ENCODE measurements at places on chromosomes 2 and 18.

DNA sequence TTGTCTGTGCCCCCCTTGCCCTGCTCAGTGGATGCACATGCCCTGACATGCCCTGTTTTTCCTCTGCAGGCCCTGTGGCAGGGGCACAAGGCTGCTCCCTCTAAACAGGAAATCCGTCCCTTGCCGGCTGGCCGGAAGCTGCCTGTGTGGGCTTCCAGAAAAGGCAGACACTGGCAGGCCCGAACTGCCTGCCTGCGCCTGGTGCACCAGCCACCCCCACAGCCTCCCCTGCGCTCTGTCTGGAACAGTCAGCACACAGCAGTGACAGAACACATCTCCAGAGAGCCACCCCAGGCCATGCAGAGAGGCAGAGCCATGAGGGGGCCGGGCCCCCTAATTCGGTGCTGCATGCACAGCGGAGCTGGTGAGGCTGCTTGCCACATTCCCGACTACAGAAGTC is 33.5 kb downstream of the LOXHD1 start:
- no peak for DNase-seq

DNA sequence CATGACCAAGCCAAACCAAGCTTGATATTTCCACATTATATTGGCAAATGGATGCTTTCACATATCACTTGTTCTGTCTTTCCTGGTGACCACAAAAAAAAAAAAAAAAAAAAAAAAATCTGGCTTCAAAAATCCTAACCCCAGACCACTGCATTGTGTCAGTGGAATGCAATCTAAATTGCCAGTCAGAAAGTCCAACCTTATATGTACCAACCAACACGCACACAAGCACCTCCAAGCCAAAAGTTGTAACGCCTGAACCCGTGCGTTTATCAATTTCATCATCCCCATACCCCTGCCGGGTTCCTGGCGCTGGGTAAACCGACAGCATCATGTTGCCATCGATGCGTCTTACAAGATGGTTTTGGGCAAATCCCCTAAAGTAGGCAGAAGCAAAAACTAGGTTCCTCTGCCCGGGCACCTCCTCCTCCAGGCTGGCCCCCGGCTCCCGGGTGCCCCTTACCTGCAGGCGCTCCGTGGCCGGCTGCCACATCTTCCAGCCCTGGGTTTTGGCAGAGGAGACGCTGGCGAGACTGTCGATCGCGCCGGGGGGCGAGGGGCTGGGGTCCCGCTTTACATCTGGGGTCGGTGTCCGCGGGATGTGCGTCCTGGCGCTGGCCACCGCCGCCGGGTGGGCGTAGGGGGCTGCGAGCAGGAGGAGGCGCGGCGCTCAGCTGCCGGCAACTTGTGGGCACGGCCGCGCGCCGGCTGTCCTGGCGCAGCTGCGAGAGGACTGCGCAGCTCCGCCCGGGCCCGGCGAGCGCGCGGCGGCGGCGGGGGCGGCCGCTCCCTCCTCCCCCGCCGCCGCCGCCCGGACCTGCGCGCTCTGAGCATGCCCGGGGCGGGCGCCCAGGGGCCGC is at the start of gene PID1:
PID1 (minus strand) TSS at position 737 of the 860 bp plus-strand sequence; CDS start at position 493, 244 bp downstream.
- no peak for DNase-seq

DNA sequence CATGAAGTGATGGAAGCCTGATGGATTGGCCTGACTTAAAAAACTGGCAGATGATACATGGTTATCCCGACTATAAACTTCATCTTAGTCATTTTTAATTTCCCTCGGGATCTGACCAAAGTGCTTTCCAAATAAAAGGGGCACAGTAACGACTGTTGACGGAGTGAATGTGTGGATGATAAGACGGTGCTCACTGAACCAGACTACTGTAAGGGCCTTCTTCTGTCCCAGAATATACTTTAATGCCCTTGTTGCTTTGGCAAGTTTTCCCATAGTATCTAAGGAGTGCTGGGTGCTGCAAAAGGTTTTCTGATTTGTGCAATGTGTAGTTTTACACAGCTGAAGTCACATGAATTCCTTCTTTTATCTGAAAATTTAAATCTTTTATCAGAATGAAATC is 373.5 kb downstream of the DSEL start:
- DNase-seq, result no peak

DNA sequence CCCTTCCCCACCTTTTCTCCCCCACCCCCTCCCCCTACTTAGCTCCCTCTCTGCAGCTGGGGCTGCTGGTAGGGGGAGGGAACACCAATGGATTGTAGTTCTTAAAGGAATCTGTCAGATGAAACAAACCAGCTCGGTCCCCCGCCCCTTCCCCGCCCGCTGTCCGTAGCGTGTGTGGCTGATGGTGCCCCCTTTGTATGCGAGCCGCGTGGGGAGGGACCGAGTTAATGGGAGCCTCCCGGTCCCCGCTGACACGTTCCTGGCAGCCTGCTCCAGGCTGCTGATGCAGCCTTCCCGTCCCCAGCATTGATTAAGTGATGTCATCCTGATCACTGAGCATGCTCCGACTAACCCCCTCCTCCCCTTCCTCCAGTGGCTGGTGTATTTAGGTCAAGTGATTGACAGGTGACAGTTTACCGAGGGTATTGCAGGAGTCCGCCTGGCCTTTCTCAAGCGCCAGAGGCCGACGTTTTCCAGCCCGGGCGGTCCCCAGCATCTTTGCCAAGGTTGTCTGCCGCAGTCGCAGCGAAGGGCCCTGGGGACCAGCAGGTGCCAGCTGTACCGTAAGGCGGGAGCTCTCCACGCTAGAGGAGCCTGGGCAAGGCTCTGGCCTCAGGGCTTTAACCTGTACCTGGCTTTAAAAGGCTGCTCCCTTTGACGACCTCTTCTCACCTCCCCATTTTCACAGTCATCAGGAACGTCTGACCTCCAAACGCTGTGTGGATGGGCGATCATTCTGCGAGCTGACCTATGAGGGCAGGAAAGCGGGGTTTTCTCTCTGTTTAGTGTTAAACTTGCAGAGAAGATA is 1.8 kb downstream of the KIF5C start:
- no peak for DNase-seq

- no peak for DNase-seq
Observed at GRCh38 chr2:75475976-75476375, 84.8 kb downstream of the EVA1A start.

DNA sequence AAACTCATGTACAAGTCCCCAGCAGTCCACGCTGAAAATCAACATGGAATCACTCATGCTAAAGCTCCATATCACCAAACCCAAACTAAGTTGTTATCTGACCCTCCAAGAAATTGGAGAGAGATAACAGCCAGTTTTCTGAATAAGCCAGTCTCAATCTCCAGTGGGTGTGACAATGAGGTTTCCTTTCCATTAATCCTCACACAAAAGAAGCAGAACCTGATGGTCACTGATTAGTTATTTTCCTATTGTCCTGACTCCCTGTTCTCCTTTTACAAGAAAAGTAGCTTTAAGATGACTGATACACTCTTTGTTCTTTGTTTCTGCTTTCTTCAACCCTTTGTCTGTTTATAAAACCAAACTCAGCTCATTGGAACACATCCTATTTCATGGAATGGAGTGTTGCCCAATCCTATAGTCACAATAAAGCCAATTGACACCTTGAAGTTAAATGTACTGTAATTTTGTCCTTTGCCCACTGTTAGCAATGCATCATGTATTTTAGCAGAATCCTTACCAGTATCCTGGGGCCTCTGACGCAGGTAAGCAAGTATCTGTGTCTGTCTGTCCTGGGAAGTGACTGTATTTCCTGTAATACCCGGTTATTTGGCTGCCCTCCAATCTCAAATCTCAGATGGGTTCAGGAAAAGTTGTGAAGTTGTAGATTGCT is 30.6 kb upstream of the SH3RF3 start:
- no peak for DNase-seq

GRCh38 chr2:181275643-181276070 is 181.5 kb upstream of the ITGA4 start:
- no peak for DNase-seq
